ENCODE measurements at places on chromosomes 3 and 15.

DNA sequence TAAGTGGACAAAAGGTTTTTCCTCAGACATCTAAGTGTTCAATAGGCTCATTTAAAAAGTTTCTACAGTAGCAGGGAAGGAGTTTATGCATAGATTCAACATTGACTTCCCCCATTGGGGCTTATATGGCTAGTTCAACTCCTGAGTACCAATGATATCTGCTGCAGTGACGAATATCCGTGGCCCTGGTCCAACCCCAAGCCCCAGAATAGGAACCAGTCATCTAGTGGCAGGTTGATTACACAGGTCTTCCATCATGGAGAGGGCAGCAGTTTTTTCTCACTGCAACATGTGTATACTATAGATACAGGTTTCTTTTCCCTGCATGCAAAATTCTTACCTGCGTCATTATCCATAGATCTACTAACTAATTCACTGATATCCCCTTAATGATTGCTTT, 45.8 kb upstream of the KPNA4 start:
- no peak for DNase-seq

DNA sequence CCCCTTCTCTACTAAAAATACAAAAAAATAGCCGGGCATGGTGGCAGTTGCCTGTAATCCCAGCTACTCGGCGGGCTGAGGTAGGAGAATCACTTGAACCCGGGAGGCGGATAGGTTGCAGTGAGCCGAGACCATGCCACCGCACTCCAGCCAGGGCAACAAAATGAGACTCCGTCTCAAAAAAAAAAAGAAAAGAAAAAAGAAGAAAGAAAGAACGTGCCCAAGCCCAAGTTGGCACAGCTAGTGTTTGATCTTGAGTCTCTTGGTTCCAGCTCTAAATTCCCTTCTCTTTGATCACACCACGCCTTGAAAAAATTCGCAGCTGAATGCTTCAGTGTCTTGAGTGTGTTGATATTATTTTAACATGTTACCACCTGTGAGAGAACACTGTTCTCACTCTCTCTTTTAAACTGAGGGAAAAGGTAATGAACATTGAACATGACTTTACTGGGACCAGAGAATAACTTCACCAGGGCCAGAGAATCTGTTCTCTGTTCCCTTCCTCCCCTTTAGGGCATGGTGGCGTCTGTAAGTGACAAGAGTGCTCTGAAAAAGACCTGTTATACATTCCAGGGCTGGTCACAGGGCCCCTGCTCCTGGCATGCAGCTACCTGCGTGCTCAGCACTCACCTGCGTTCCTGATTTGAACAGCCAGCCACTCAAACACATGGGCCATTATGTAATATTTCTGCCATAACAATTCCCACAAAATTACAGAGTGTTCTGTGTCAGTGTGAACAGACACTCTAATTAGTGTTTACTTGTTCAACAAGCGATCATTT, 19.0 kb downstream of the SLCO3A1 start:
- no peak for DNase-seq

GRCh38 chr3:22491344-22491743, 711.8 kb upstream of the UBE2E2 start:
- DNase-seq = no peak

DNA sequence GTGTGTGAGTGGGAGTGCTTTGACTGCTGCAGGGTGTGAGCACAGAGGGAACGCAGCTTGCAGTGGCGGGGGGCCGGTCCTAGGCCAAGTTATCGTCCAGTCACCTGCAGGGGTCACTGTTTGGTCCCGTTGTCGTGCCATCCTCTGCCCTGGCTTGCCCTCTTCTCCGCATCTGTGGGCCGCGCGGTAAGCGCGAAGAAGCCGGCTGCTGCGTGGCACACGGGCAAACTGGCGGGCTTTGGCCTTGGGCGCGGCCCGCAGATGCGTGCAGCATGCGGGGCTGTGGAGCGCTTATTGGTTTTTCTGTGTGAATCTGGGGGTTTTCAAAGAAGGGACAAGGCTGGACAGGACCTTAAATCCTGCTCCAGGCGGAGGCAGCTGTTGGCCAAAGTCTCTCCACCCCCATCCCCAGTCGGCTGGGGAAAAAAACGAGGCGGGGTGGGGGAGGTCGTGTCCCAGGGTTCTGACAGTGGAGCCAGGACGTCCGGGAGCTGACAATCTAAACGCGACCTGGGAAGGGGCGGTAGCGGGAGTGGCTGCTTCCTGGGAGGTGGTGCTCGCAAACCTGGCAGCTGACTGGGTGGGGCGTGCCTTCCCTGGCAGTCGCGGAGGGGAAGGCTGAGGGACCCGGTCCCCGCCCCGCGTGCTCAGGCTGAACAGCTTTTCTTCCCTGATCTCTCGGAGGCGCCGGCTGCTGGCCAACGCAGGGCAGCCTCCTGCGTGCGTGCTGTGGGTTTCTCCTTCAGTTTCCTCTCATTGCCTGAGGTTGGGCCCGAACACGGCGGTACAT, 39.7 kb upstream of the VEPH1 start:
- DNase-seq = no peak

GRCh38 chr3:72523429-72524151, 324.7 kb downstream of the SHQ1 start:
- DNase-seq = no peak

DNA sequence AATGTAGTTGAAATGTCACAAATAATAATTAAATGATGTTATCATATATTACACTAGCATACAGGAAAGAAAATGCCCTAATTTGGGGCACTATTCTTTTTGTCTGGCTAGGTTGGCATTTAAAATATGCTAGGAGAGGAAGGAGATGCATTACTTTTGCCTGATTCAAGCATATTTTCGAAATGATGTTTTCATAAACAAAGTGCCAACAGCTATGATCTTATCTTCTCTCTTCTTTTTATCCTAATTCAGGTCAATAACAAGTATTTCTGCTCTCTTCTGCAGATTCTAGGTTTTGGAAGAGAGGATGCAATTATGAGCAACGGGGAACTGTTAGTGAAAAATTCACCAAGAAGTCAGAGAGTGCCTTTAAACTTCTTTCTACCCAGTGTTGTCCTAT, 55.8 kb upstream of the NR2F2 start:
- DNase-seq = no peak

GRCh38 chr3:171691485-171691884, 118.8 kb downstream of the PLD1 start:
- no peak for DNase-seq
